ENCODE measurements at places on chromosomes 12 and 14.
A peak's percentile ranks its signal among the peaks of the same experiment; 100 is the strongest.

GRCh38 chr12:48917857-48918537, 7.3 kb downstream of the FKBP11 start:
- no peak for DNase-seq

DNA sequence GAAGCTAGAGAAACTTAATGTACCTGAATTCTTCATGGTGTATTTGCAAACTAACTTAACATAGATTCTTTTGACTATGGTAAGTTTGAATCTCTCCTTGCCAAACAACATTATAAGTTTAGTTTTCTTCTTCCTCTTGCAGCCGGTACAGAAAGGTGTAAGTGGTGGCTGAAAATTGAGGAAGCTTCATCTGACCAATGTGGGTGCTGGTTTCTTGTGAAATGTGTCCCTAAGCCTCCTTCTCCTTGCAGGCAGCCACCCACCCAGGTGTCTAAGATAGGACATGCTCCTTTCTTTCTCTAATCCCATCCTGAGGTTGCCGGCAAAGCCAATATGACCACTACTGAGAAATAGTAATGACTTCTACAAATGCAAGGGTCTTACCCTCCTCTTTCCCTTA, 20.6 kb downstream of the GSG1 start:
- DNase-seq: no peak

- DNase-seq: no peak
These were observed 31.9 kb upstream of the MON2 start for GRCh38 chr12:62434494-62435302.

DNA sequence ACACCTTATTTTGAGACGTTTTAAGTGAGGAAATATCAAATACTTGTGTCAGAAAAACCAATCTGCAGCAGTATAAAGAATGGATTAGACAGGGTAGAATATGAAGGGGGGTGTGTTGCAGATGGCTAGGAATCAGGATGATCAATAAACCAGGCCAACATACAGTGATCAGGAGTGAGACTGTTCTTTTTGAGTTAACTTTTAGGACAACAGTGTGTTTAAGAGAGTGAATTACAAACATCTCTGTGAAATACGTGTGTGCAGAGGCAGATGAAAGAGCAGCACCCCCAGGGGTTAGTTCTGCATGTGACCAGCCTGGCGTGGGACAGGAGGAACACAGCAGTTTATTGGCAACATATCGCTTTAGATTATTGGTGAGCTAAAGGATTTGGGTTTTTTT, 10.6 kb upstream of the NRDE2 start:
- DNase-seq: no peak

- no peak for DNase-seq
These were observed 11.3 kb downstream of the ERO1A start for GRCh38 chr14:52683985-52684520.

GRCh38 chr12:124348659-124349380, 53.9 kb downstream of the RFLNA start:
- DNase-seq: no peak

GRCh38 chr12:55607821-55608594, 28.7 kb upstream of the OR10P1 start:
- DNase-seq: no peak

GRCh38 chr14:100915560-100915959, 12.0 kb upstream of the RTL1 start:
- DNase-seq: no peak

DNA sequence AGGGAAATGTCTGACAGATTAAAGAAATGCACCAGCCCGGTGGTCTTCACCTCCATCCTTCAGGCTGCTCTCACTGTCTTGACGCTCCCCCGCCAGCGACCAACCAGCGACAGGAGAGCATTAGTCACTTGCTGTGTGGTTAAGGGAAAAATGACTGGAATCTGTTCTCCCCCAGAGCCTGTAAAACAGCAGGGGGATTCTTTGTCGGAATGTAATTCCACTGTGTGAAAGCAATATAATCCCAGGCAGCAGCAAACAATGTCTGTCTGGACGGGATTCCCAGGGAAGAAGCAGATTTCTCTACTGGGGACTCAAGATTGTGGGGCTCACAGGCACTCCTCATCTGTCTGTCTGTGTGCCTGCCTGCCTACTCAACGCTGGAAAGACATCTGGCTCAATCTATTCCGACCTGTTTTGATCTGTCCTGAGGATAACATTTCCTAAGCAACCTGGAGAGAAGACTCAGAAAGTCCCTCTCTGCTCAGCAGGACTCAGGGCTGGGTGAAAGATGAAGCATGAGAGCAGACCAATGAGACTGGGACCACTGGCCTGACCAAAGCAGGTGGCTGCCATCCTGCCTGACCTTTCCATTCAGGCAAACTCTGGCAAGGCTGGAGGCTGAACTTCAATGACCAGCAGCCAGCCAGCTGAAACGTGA, 54.6 kb downstream of the NUAK1 start:
- DNase-seq: no peak

DNA sequence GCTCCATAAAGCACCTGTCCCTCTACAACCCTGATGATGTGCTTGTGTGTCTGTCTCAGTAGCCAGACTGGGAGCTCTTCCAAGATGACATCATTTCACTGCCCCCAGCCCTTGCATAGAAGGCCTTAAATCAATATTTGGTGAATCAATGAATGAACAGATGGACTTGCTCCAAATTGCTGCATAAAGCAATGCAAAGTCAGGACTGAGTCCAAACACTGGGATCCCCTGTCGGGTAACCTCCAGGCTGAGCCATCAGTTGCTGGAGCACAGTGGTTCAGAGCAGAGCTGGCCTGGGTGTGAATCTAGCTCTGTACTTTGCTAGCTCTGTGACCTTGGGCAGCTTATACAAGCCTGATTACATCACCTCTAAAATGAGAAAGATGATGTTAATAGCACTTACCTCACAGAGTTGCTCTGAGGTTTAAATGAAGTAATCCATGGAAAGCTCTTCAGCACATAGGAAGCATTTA, 120.3 kb upstream of the VASH1 start:
- no peak for DNase-seq

- no peak for DNase-seq
These were observed 1006.7 kb downstream of the DIO2 start for GRCh38 chr14:79204591-79204990.

- DNase-seq: no peak
These were observed 235.2 kb downstream of the PCNX1 start for GRCh38 chr14:71142375-71143038.

DNA sequence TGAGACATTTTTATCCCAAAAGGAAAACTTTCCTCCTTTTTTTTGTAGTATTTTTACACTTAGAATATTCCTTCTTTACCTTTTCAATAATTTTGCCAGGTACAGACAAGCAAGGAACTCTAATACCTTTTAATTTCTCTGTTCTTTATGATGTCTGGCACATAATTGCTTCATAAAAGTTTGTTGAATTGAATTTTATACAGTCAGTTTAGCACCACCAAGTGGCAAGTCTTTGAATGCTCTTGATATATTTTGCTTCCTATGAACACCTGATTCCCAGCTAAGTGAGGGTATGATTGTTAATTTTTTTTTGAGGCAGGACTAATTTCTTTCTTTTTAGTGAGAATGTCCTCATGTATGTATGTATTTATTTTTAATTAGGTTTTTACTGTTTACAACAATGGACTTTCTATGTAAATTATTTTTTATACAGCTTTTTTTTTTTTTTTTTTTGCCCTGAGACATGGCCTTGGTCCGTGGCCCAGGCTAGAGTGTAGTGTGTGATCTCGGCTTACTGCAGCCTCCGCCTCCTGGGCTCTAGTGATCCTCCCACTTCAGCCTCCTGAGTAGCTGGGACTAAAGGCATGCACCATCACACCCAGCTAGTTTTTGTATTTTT, 6.9 kb downstream of the TBC1D15 start:
- DNase-seq: no peak

GRCh38 chr12:102885043-102885932, 31.8 kb downstream of the PAH start:
- no peak for DNase-seq

DNA sequence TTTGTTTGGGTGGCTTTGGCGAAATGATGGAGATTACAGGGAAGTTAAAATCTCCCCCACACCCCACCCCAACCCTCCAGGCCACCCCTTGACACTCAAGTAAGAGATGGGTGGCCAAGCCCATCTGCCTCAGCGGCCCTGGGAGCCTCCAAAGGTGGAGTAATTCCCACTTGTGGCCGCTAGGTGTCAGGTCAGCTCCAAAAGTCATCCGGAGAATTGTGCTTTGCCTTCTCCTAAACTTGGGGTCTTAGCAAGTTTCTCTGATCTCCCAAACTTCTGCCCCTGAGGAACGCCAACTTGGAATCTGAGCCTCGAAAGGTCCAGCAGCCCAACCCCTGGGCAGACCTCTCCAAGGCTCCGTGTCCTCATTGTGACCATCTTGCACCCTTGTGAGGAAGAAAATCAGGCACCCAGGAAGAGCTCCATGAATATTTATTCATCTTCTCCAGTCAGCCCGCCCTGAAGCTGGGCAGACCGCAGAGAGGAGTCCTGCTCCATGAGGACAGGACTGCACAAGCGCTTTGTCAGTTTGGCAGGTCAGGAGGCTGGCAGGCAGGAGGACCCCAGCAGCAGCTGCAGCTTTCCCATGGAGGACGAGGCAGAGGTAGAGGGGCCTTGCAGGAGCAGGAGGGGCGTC, 46.7 kb downstream of the LRRC74A start:
- peak; percentile 32 for DNase-seq

- DNase-seq: peak; percentile 16
These were observed 61.8 kb downstream of the GLT1D1 start for GRCh38 chr12:128914908-128915563.

- DNase-seq: no peak
These were observed 59.7 kb upstream of the CCDC196 start for GRCh38 chr14:66426451-66426850.
